Natural killer cell (primary cell): ENCODE measurements at places on chromosomes 13 and 19.

- DNase-seq, result no peak
Observed at GRCh38 chr19:2949939-2950285, 5.1 kb upstream of the ZNF77 start.

- DNase-seq, result no peak
Observed at GRCh38 chr13:114145256-114145655, 12.8 kb upstream of the RASA3 start.

GRCh38 chr19:10288662-10289166, 1.0 kb upstream of the ICAM5 start:
- no peak for DNase-seq

GRCh38 chr19:38664503-38665211, 17.2 kb downstream of the ACTN4 start:
- DNase-seq, result no peak
